T1000 (cell line): ENCODE measurements at places on chromosomes 2 and 18.

DNA sequence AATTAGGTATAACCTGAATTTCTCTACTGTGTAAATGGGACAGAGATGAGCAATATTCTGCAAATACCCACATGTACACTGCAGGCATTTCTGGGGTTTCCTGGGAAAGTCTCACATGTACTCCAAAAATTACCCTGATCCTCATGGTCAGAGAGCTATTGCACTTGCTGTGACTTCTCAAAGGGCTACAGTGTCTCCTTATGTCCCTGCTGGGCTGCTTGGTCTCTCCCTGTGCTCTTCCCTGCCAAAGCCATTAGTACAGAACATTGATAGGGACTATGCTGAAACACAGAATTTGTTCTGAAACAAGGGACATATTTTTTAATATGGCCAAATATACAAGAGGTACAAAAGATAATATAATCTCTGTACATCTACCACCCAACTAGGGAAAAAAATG lies 924.4 kb upstream of the NXPH2 start:
- DNase-seq, result no peak

- no peak for DNase-seq
Observed at GRCh38 chr2:18475884-18476283, 84.6 kb downstream of the RDH14 start.

GRCh38 chr2:218884519-218884918 lies 3.9 kb downstream of the WNT10A start:
- no peak for DNase-seq

- peak; percentile 24 for DNase-seq
Observed at GRCh38 chr2:12717191-12718014, 667 bp downstream of the TRIB2 start.

DNA sequence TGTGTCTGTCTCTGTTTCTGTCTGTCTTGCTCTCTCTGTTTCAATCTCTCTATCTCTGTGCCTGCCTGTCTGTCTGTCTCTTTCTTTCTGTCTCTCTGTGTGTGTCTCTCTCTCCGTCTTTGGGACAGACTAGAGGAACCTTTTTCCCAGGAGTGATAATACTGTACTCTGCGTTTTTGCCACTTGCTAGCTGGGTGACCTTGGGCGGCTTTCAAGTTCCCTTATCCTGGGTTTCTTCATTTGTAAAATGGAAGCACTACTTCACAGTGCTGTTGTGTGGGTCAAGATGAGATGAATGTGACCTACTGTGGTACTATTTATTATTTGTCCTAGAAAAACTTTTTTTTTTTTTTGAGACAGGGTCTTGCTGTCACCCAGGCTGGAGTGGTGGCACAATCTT lies 42.4 kb downstream of the HPCAL1 start:
- no peak for DNase-seq

DNA sequence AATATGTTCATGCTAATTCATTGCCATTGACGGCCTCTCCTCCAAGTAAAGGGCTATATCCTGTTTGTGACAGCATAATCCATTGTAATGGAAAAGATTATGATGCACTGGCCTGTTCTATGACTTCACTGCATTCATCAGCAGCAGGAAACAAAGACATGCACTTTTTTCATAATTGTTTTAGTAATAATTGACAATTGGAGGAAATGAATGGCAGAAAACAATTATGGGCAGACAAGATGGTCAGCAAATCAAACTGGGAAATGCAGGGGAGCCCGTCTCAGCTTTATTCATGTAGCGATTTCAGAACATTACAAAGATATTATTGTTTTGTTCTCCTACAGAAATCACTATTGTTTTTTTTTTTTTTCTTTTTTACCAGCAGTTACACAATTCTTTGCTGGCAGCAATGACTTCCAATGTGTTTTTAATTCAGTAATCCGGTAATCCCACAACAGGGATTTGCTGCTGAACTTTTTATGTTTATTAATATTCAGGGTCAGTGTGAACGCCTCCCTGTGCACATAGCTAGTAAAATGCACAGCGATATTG lies 33.8 kb upstream of the RASGRP3 start:
- DNase-seq, result no peak

- DNase-seq, result no peak
Observed at GRCh38 chr2:120885321-120885720, 149.7 kb downstream of the GLI2 start.

GRCh38 chr2:97673915-97674283 lies 4.4 kb downstream of the C2orf92 start:
- no peak for DNase-seq

DNA sequence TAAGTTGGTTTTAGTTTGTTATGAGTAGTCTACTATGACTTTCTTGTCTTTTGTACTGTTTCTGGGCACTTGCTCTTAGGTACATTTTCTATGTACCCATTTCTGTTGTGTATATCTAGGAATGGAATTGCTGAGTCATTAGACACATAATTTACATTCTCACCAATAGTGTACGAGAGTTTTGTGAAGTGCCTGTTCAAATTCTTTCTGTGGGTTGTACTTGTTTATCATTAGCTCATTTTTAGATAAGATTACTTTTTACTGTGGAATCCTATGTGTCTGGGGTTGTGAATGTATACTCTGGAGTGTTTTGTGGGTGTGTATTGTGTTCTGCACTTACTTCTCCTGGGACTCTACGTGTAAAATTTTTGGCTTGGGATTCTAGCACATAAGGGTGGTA lies 36.6 kb upstream of the CD28 start:
- no peak for DNase-seq

DNA sequence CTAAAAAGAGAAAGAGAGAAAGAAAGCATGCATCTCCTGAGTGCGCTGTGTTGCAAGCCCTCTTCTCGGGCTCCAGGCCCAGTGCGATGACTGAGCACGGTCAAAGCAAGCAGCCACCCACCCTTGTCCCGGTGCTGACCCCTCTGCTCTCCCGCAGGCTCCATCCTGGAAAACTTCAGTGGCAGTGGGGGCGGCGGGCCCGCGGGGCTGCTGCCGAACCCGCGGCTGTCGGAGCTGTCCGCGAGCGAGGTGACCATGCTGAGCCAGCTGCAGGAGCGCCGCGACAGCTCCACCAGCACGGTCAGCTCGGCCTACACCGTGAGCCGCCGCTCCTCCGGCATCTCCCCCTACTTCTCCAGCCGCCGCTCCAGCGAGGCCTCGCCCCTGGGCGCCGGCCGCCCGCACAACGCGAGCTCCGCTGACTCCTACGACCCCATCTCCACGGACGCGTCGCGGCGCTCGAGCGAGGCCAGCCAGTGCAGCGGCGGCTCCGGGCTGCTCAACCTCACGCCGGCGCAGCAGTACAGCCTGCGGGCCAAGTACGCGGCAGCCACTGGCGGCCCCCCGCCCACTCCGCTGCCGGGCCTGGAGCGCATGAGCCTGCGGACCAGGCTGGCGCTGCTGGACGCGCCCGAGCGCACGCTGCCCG lies 252.5 kb downstream of the GLI2 start:
- DNase-seq, result no peak

DNA sequence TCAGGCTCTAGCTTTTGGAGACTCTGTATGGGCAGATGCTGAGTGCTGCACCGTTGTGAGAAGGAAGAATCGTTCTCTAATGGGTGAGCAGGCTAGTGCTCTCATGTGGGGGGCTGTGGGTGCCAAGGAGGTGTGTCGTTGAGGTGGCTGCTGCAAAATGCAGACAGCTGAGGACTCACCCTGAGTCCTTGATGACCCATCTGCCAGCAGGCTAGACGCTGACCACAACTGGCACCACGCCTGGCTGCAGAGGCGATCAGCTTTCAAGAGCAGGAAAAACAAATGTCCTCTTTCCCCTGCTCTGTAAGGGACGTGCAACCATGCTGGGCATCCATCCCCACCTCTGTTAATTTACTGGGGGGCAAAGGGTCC lies 48.2 kb downstream of the HAUS1 start:
- DNase-seq, result peak; percentile 53

- DNase-seq, result no peak
Observed at GRCh38 chr2:84901593-84902120, 3.8 kb upstream of the TMSB10 start.

- no peak for DNase-seq
Observed at GRCh38 chr2:190219186-190219585, 100.4 kb downstream of the HIBCH start.

- DNase-seq, result no peak
Observed at GRCh38 chr2:144146076-144146475, 373.8 kb downstream of the ZEB2 start.

DNA sequence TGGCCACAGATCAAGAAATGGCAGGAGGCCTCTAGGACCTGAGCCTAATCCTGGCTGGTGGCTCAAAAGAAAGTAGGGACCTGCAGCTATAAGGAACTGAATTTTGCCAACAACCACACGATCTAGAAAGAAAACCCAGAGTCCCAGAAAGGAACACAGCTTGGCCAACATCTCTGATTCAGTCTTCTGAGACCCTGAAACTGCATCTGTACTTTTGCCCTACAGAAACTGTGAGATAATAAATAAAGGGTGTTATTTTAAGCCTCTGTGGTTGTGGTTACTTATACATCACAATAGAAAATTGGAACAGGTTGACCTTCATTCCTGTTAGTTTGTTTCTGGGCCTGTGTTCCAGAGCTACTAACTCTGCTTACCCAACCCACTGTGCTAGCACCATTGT lies 356.8 kb upstream of the ST6GAL2 start:
- DNase-seq, result no peak

GRCh38 chr2:45373534-45373933 lies 237.5 kb downstream of the SRBD1 start:
- no peak for DNase-seq

DNA sequence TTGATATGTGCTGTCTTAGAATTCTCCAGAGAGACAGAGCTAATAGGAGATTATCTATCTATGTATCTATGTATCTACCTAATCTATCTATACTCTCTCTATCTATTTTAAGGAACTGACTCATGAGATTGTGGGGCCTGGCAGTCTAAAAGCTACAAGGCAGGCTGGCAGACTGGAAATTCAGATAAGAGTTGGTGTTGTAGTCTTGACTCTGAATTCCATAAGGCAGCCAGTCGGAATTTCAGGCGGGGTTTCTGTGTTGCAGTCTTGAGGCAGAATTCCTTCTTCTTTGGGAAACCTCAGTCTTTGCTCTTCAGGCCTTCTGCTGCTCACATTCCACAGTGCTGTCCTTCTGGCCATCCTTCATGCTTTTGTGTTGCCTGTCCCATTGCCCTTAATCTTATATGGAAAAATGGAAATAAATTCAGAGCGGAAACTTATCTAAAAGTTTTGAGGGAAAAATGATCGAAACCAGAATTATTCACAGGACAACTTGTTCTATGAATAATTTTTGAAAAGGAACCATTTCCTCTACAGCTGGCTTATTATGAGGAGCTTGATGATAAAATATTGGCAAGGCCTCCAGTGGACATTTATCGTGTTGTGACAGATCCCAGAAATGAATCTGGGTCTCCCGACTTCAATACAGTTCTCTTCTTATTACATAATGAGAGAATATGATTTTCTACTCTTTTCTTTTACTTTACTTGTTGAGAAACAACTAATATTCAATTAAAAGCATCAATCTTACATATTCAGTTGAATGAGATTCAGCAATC lies 10.8 kb downstream of the IL1RL1 start:
- DNase-seq, result no peak

DNA sequence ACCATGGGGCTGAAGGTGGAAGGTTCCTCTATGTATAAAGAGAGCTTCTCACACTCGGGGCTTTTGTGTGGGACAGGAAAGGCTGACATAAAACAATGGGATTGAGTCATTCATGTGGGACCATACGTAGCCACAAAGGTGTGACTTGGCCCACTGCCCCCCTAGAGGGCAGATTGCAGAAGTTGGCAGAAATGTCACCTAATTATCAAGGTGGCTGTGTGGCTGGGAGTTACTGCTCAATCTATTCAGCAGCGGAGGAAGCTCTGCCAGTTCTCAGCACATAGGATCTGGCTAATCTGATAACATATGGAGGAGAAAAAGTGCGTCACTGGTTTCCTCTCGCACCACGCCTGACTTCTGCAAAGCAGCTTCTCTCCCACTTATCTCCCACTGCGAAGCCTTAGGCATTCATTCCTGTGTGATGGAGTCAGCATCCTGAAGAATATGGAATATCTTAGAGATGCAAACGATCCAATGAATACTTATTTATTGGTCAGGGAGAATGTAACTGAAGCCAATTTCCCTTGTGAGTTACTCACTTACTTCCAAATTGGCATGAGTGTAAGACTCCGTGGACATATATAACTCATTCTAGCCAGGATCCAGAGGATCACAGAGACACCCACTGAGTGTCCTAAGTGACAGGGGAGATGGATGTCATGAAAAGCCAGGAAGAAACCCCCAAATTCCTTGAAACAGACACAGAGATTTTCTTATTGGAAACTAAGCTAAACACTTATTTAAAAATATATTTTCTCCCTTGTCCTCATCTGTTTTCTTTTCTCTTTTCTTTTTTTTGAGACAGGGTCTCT lies 344.8 kb downstream of the TGIF1 start:
- peak; percentile 75 for DNase-seq

- no peak for DNase-seq
Observed at GRCh38 chr2:88190808-88191721, 20.9 kb downstream of the THNSL2 start.
